ENCODE measurements at places on chromosomes 12 and 14.

DNA sequence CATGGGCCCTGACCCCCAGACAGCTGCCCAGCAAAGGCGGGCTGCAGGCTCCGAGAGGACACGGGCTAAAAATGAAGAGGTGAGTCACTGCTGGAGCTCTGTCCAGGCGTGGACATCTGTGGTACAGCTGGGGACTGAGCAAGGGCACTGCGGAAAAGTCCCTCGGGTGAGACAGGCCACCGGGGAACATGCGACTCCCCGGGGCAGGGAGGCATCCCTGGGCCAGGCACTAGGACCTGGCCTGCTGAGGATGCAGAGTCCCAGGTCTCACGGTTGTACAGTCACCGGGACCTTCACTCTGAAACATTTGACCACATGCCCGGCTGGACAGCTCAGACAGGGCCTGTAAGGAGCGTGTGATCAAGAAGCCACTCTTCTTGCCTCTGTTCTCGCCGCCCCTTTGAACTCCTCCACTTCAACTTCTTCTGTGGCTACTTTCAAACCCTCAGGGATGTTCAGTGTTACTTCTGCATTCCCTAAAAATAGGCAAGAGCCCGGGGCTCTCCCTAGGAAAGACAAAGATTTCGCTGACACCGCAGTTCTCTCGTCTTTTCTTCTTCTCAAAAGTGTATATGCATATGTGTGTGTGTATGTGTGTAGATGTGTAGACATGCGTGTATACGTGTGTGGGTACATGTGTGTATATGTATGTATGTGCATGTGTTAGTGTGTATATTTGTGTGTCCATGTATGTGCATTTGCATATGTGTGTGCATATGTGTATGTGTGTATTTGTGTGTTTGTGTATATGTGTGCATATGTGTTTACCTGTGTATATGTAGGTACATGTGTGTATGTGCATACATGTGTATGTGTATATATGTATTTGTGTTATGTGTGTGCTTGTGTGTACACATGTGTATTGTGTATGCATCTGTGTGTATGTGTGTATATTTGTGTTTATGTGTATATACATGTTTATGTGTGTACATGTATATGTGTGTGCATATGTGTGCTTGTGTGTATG, 5.0 kb upstream of the RFLNA start:
- DNase-seq = no peak

- DNase-seq = no peak
Observed at GRCh38 chr14:68230950-68231717, 411.6 kb downstream of the RAD51B start.

DNA sequence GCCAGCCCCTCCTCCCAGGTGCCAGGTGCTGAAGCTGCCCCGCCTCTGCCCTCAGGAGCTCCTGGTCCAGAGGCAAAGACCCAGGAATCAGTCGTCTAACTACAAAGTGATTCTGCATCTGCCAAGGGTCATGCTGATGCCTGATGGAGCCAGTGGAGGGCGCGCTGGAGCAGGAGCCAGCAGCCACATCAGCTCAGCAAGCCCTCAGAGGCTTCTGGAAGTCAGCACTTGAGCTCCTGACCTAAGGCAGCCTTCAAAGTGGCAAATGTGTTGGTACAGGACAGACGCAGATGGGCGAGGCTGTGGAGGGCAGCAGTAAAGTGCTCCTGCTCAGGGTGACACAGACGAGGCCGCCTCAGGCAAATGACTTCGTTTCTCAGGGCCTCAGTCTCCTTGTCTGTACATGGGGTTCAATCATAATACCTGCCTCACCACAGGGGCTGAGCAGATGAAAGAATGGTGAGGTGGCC, 10.9 kb downstream of the C12orf43 start:
- no peak for DNase-seq

GRCh38 chr14:43539210-43539609, 967.9 kb downstream of the FSCB start:
- no peak for DNase-seq

- DNase-seq = no peak
Observed at GRCh38 chr12:113194971-113195391, 9.5 kb downstream of the RITA1 start.

GRCh38 chr12:115322275-115322674, 638.3 kb upstream of the TBX3 start:
- DNase-seq = no peak

DNA sequence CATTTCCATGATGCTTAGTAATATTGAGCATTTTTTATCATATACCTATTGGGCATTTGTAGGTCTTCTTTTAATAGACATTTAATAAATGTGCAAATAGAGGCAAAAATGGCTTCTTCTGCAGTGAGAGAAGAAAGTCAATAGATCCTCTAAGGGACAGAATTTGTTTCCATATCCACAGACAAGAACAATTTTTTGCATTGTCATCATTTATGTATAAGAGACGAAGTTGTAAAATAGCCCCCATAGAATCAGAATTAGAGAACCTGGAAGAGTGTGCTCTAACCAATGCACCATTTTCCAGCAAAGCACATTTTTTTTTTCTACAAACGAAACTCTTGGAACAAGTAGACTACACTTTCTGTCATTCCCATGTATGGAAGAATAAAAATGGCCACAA, 365.1 kb upstream of the PDE3A start:
- no peak for DNase-seq

DNA sequence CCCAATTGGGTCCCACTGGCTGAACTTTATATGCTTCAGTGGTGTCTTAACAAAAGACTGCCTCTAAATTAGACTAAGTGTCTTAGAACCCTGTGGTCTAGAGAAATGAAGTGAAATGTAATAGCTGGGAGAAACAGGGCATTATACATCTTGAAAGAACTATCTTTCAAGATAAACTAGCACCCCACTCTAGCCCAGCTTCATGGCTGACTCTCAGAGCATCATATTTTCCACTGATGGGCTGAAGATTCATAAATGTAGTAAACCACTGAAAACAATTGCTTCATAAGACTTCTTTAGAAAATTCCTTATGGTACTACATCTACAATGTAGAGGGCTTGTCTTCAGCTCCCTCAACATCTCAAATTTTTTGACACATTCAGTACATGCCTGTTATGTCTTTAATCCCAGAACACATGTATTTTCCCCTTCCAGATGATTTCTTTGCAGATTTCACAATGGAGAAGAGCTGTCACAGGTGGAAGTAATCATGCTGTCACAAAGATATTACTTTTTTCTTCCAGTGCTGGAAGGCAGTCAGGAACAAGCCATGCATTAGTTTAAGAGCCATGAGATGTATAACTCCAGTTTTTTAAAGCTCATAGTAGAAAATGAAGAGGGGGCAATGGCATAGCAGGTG, 48.5 kb downstream of the IFNG-AS1 start:
- no peak for DNase-seq

GRCh38 chr12:124566161-124566996, 1.0 kb downstream of the NCOR2 start:
- peak; percentile 30 for DNase-seq

DNA sequence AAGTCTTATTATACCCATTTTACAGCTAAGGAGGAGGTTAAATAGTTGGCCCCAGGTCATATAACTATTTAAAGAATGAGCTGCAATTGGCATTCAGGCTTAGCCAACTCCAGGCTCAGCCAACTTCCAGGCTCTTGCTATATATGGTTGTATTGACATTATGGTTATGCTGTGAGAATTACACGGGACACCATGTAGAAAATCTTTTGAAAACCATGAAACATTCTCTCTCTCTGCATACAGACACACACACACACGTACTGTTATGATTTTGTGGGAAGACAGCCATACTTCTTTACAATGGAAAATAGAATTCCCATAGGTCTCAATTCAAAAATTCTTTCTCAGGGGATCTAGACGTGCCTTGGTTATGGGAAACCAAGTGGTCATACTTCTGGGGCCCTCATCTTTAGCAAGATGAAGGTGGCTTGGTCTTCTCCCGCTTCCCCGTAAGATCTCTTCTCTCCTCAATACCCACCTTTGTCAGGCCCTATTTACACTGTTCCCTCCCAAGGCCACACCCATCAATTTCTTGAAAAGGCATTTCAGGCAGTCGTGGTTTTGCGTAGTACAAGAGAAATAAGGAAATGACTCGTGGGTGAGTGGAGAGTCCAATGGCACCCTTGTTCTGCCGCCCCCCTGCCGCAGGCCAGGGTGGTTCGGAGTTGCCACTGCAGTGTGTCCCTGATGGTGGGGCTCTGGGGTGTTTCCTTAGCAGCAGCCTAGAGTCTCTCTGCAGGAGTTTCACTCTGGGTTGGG, 10.0 kb upstream of the GPRC5A start:
- DNase-seq = no peak

DNA sequence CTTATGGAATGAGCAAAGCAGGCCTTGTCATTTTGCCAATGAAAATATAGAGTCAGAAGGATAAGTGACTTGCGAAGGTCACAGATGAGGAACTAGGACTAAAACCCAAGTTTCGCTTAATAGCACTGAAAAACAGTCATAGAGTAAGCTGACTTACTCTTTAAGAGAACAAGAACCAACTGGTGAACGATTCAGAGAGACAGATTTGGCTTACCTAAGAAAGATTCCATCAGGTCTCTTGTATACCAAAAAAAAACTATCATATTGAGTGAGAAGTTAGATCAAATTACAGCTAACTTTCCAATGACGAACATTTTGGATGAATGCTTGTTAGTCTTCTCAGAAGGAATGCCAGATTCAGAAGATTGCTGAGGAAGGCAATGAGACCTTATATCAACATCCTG, 74.2 kb downstream of the ZFC3H1 start:
- DNase-seq = no peak

GRCh38 chr14:106094654-106095189, 568.3 kb downstream of the TMEM121 start:
- no peak for DNase-seq

DNA sequence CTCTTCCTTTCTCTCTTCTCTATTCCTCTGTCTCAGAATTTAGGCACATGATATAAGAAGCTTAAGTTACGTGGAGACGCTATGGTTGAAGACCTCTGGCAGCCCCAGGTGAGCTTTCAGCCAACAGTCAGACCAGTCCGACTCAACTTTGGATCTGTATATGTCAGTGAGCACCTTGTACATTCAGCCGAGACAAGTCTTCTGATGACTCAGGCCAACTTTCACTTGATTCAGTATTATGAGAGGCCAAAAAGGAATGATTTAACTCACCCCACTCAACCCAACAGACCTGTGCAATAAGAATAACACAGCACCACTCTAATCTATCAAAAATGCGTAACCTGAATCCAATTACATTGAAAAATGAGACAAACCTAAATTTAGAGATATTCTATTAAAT, 47.5 kb upstream of the FOXG1 start:
- DNase-seq = no peak

GRCh38 chr14:65533736-65534404, 121.3 kb downstream of the FUT8 start:
- DNase-seq = no peak

- DNase-seq = no peak
Observed at GRCh38 chr14:39322807-39323206, 89.1 kb downstream of the MIA2 start.

DNA sequence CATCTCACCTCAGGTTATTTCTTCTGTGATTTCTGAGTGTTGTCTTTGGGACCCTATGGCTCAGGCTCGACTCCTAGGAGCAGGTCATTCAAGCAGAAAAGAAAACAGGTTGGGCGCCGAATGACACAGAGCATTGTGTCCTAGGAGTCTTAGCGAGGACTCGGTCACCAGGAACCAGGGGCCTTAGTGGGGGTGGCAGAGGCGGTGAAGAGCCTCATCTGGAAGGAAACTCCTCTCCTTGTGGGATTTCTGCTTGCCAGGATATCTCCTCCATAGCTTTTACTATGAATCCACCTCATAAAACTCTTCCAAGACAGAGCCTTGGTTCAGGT, 630 bp downstream of the PLEKHH1 start:
- DNase-seq = no peak

DNA sequence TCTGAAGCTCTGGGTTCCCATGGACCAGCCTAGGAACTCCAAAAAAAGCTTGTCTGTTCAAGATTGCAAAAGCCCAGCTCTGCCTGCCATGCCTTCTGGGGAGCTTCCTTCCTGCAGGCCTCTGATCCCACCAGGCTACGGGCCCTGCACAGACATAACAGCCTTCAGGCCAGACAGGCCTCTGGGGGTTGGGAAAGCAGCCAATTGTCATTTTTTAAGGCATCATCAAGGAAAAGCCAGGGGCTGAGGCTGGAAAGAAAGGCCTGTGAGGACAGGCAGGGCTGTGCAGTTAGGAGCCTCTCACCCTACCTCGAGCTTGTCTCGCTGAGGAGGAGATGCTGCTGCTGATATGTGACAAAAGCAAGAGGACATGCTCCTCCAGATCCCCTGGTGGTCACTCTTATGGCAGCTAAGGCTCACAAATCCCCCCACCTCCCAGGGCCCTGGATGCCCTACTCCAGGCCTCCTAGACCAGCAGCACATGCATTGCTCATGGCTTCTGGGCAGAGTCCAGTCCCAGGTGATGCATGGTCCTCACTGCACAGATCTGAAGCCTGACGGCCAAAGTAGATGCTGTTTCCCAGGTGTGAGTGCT, 2.9 kb downstream of the TMEM229B start:
- DNase-seq = no peak

- DNase-seq = no peak
Observed at GRCh38 chr12:103848917-103849491, 8.0 kb upstream of the NT5DC3 start.

GRCh38 chr12:47920913-47921312, 16.1 kb upstream of the VDR start:
- no peak for DNase-seq

- no peak for DNase-seq
Observed at GRCh38 chr12:71085575-71085974, 72.2 kb downstream of the TSPAN8 start.

GRCh38 chr12:120483621-120484020, 12.3 kb upstream of the DYNLL1 start:
- no peak for DNase-seq

GRCh38 chr12:68577949-68578348, 32.8 kb upstream of the RAP1B start:
- DNase-seq = no peak

- DNase-seq = no peak
Observed at GRCh38 chr12:88836156-88836555, 255.9 kb upstream of the KITLG start.

DNA sequence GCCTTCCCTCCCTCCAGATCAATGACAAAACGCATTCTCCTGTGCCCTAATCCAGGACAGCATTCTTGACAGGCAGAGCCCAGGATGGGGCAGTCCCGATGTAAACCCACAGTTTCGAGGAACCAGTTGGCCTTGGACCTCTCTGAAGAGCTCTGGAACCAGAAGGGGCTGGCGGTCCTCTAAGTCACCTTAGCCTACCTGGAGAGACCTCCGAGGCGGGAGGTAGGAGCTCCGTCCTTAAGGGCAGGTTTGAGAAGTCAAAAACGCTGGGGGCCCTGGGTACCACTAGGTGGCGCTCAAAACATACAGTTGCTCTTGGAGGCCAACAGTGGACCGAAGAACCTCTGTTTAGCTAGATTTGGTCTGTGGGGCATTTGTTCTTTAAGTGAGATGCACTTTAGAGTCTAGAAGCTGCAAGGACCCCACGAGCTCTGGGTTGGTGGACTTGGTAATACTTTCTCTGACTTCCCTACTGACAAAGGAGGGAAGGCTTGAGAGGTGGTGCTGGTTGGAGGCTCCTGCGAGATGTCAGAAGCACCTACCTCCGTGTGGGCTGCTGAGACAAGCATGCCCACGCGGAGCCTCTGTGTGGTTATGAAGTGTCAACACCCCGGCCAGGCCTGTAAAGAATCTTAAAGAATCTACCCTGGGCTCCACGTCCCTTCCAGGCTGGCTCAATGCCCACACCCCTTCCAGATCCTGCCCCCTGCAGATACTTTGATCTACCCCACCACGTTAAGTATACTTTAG, 74.8 kb upstream of the CHST11 start:
- no peak for DNase-seq
